ENCODE measurements at places on chromosomes 1 and 21. TPM values are rescaled to one million over a fixed set of nuclear protein-coding genes. Genes with fewer than 3 reads are reported as not detected.

ADAMTS4 gene
- polyA plus RNA-seq, result not detected

FMO5 gene
- polyA plus RNA-seq, result 1.9 TPM

DDR2 gene
- 0.43 TPM for polyA plus RNA-seq

SYT2 gene
- not detected for polyA plus RNA-seq

VANGL2 gene
- polyA plus RNA-seq, result not detected

CHIT1 gene
- polyA plus RNA-seq, result 0.75 TPM

C1orf141 gene
- not detected for polyA plus RNA-seq

ERG gene
- not detected for polyA plus RNA-seq

RGS1 gene
- polyA plus RNA-seq, result 119 TPM

RGS8 gene
- not detected for polyA plus RNA-seq

CNKSR1 gene
- 2.2 TPM for polyA plus RNA-seq

ID3 gene
- polyA plus RNA-seq, result 74.0 TPM

LY9 gene
- polyA plus RNA-seq, result 158 TPM

CNR2 gene
- 52.1 TPM for polyA plus RNA-seq

LMX1A gene
- polyA plus RNA-seq, result not detected

TRAF3IP3 gene
- 240 TPM for polyA plus RNA-seq

NDUFS5 gene
- polyA plus RNA-seq, result 312 TPM

KRTAP6-3 gene
- not detected for polyA plus RNA-seq

LMNA gene
- 5.7 TPM for polyA plus RNA-seq

KRTAP10-10 gene
- not detected for polyA plus RNA-seq

SGIP1 gene
- polyA plus RNA-seq, result 0.71 TPM

TNFRSF9 gene
- polyA plus RNA-seq, result not detected
